T-helper 1 cell (primary cell): ENCODE measurements at places on chromosomes 7 and 10.

DNA sequence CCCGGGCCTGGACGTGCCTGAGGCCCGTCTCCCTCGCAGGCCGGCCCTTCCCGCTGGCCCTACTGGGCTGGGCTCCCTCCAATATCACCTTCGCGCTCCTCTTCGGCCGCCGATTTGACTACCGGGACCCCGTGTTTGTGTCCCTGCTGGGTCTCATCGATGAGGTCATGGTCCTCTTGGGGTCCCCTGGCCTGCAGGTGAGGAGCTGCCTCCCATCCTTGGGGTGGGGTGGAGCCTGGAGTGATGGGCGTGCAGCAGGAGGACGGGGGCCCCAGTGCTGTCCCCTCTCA is 2.1 kb downstream of the CYP2W1 start:
- no peak for DNase-seq

GRCh38 chr10:29859521-29860130 is 199.8 kb downstream of the JCAD start:
- DNase-seq, result no peak

DNA sequence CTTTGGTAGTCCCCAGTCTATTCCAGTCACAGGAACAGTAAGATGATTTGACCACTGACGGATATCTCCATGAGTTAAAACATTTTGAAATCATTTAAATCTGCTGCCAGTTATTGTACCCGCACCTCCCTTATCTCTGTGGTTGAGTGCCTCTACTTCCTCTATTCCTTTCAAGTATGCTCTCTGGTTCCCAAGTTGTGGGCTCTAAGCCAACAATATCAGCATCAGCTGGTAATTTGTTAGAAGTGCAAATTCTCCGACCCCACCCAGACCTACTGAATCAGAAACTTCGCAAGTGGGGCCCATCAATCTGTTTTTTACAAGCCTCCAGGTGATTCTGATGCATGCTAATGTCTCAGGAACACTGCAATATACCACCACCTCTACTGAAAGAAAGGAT is 235.5 kb downstream of the CCSER2 start:
- DNase-seq, result no peak

- no peak for DNase-seq
Measured at GRCh38 chr7:101518336-101518735, 110.8 kb downstream of the MYL10 start.

DNA sequence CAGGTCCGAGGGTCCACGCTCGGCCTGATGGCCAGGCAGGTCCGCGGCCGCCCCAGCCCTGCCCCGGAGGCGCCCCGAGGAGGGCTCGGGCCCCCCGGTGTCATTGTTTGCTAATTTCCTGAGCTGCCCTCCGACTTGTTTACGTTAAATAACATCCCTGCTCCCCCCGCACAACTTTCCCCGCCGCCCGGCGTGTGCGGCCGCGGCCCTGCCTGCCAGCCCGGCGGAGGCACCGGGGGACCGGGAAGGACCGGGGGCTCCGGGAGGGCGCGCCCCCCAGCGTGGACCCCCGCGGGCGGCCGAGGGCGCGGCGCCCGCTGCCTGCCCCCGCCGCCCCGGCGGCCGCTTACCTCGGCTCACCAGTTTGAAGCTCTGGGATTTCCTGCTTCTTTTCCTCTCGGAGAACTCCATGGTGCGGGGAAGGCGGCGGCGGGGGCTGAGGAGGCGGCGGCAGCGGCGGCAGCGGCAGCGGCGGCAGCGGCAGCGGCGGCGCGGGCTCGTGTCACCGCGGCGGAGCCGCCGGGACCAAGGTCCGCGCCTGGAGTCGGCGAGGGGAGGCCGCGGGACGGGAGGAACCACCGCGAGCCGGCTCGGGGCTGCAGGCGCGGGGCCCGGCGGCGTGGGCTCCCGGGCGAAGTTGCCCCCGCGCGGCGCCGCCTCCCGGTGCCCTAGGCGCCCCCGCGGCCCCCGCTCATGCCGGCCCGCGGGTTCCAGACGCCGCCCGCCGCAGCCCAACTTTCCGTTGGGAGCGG is 515 bp downstream of the BEND7 start:
- no peak for DNase-seq

DNA sequence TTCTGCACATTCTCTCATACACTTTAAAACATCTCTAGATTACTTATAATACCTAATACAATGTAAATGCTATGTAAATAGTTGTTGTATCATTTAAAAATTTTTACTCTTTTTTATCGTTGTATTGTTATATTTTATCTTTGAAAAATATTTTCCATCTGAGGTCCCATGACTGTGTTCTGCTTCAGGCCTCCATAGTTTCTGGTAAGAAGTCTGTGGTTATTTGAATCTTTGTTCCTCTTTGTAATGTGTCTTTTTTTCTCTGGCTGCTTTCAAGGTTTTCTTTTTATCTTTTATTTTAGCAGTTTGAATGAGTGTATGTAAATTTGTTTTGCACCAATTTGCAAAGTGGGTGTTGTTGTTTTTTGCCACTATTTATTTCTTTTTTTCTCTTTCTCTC is 263.1 kb downstream of the RPS24 start:
- no peak for DNase-seq

DNA sequence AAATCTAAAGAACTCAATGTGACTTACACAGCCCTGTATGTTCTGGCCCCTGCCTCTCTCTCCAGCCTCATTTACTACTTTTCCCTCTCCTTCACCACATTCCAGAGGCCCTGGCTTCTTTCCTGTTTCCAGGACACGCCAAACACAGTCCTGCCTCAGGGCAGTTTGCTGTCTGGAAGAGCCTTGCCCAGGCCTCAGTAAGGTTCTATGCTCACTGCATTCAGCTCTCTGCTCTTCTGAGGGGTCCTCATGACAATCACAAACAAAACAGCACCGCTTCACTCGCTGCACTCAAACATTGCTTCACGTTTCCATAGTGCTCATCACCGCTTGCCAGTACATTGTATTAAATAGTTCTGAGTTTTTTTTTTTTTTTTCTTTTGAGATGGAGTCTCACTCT is 35.1 kb upstream of the GARS1 start:
- no peak for DNase-seq

GRCh38 chr10:119199231-119199992 is 8.0 kb upstream of the GRK5 start:
- peak; percentile 32 for DNase-seq

- no peak for DNase-seq
Measured at GRCh38 chr7:107836237-107837144, 33.5 kb upstream of the SLC26A3 start.

- no peak for DNase-seq
Measured at GRCh38 chr10:90148116-90148855, 446.9 kb downstream of the KIF20B start.

DNA sequence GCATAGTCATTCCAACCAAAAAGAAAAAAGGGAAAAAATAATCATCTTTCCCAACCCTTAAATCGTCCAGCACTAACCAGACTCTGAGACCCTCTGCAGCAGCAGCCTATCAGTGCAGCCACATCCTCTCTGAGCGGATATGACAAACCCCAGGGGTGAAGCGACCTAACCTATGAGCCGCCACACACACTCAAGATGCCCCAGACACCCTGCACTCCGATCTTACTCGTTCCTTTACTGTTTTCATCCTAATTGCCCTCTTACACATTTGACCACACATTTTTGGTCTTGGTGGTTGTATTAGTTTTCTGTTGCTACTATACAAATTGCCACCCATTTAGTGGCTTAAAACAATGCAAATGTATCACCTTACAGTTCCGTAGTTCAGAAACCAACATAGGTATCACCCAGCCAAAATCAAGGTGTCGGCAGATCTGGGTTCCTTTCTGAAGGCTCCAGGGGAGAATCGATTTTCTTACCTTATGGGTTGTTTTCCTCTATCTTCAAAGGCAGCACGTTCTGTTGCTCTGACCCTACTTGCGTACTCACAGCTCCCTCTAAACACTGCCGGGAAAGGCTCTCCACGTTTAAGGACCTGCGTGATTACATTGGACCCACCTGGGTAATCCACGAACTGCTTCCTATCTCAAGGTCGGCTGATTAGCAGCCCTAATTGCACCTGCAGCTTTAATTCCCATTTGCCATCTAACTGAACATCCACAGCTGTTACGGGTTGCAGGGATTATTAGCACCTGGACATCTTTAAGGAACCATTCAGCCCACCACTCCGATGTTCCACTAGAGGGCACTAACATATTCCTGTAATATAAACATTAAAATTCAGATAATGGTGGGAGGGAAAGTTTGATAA is 37.3 kb upstream of the PRSS1 start:
- no peak for DNase-seq

DNA sequence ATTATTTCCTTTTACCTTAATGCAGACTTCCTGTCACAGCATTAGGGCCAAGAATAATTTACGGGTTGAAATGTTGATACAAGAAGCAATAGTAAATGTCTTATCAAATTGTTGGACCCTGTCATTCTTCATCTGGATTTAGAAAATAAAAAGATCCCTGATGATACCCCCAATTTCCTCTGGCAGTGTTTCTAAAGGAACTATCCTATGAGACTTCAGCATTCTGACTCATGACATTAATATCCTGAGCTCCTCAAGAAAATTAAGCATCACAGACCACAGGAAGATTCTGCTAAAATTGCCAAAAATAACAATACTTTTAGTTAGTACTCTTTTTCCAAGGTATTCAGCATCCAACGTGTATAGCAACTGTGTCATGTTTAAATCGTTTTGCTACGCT is 490.5 kb upstream of the ANKRD30A start:
- no peak for DNase-seq

GRCh38 chr7:104135760-104136558 is 71.9 kb downstream of the ORC5 start:
- no peak for DNase-seq

DNA sequence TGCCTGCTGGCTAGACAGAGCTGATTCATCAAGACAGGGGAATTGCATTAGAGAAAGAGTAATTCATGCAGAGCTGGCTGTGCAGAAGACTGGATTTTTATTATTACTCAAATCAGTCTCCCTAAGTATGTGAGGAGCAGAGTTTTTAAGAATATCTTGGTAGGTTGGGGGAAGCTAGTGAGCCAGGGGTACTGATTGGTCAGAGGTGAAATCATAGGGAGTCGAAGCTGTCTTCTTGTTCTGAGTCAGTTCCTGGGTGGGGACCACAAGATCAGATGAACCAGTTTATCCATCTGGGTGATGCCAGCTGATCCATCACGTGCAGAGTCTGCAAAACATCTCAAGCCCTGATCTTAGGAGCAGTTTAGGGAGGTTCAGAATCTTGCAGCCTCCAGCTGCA is 39.8 kb downstream of the FOXI2 start:
- DNase-seq, result peak; percentile 51

DNA sequence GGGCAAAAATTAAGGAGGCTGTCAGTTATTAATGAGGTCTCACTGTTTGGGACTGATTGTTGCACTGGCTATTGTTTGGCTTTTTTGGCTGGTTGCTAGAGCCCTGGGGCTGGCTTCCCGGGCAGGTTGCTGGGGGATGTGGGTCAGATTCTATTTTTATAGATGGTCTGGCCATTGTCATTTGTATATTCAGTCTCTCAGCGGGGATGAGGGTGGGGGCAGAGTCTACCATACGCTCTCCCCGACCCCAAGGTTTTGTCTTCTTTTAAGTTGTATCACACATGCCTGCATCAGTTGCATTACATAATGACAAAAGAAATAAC is 84.3 kb upstream of the GRB10 start:
- DNase-seq, result no peak

DNA sequence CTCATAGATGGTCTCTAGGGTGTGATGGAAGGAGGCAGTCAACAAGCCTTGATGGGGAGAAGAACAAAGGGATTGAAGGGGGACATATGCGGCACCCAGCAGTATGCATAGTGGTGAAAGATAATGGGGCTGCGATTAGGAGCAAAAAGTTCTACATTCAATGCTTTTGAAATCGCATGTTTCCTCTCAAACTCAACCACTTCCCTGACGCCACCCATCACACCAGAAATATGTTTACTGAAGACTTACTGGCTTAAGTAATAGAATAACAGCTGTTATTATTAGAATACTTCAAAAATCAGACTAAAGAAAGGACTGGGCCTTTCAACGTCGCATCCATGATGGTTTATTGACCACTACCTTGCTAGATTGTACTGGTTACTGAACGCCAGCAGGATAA is 31.5 kb downstream of the MKRN1 start:
- DNase-seq, result no peak

GRCh38 chr10:132705173-132705572 is 80.8 kb downstream of the NKX6-2 start:
- no peak for DNase-seq

DNA sequence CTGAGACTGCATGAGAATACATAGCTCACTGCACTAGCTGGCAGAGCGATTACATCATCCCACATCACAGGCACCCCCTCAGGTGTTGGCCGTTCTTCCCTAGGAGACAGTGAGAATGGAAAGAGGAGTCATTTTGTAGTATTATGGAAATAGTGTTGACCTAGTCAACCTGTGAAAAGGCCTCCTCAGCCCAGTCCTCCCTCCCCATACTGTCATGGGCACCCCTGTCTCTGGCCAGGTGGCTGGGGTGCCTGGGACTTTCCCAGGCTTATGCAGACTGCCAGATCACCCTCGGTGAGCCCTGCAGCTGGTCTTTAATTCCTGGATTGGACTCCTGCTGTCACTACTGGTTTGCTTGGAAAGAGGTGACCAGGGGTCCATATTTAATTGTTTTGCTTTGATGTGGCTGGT is 4.0 kb downstream of the INPP5A start:
- DNase-seq, result no peak

- DNase-seq, result no peak
Measured at GRCh38 chr7:120994512-120995410, 6.2 kb downstream of the CPED1 start.
